Kidney capillary endothelial cell (primary cell): ENCODE measurements at places on chromosomes 11 and 22.

DNA sequence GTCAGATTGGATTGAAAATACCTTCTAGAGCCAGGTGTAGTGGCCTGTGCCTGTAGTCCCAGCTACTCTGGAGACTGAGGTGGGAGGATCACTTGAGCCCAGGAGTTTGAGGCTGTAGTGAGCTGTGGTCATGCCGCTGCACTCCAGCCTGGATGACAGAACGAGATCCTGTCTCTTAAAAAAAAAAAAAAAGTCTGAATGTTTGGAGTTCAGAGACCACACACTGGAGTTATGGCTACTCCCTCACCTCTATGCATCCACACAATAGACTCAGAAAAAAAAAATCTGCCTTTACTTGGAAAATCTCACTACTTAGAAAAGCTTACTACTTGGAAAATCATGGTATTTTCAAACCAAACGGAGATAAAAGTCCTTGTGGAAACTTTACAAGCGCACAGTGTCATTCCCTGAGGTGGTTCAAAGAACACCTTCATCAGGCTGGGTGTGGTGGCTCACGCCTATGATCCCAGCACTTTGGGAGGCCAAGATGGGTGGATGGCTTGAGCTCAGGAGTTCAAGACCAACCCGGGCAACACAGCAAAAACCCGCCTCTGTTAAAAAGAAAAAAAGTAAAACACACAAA is 63.9 kb upstream of the PICALM start:
- DNase-seq, result no peak

DNA sequence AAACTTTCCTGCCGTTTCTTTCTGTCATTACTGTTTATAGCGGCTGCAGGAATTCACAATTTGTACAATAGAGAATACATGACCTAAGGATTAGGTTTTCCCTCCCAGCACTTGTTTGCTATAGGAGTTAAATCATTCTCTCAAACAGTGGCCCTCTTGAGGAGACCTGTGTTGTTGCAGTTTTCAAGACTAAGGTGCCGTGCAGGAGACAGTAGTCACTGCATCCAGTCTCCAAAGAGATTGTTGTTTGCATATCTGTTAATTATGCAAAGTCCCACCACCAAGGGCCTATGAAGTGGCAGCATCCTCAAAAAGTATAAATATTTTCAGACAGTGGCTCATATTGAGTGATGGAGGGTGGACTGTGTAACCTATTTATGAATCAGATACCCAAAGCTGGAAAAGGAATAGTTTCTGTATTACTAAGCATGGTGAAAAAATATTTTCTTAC is 2.3 kb downstream of the PRSS23 start:
- DNase-seq, result peak; percentile 72

GRCh38 chr11:120179057-120179672 is 31.7 kb upstream of the OAF start:
- no peak for DNase-seq

- DNase-seq, result no peak
Measured at GRCh38 chr11:74238243-74238642, 67.2 kb downstream of the PPME1 start.

DNA sequence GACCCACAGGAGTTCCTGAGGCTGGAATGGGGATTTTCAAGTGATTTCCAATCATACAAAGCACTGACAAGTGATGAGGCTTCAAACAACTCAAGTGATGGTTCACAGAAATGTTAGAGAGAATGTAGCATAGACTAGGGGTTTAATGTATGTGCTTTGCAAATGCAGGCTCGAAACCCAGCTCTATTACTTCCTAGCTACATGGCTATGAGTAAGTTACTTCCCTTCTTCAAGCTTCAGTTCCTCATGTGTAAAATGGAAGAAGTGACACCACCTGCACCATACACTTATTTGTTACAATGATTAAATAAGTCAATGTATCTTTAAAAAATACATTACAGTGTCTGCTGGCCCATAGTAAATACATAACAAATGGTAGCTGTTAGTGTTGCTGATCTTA is 139.8 kb downstream of the CCDC81 start:
- no peak for DNase-seq

DNA sequence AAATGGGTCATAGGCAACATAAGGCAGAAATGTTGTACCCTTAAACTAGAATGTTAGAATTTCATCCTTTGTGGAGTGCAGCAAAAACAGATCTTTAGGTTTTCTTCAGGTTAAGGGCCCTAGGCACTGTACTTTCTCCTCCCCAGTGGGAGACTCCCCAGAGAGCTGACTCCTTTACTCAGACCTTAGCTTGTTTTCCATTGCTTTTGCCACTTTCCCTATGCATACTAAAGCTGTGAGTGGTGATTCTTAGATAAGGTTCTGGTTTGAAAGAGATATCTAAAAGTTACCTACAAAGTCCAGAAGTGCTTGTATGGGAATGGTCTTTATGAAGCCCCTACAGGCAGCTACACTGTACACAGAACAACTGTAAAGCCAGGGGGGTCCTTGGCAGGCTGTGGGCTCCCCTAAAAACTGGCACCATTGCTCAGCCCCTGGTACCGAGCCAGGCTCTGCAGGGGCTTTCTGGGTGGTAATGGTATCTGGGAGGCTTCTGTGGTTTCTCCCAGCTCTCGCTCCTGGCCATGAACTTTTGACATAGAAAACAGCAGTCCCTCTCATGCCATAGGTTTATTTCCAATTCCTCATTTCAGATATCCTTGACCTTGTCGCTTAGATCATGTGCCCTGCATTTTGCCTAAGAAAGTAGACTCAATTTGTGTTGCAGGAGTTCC is 23.2 kb downstream of the AMOTL1 start:
- DNase-seq, result no peak

- DNase-seq, result no peak
Measured at GRCh38 chr22:48226026-48227013, 1463.9 kb downstream of the TBC1D22A start.

- no peak for DNase-seq
Measured at GRCh38 chr22:41826021-41826420, 6.9 kb upstream of the SREBF2 start.

DNA sequence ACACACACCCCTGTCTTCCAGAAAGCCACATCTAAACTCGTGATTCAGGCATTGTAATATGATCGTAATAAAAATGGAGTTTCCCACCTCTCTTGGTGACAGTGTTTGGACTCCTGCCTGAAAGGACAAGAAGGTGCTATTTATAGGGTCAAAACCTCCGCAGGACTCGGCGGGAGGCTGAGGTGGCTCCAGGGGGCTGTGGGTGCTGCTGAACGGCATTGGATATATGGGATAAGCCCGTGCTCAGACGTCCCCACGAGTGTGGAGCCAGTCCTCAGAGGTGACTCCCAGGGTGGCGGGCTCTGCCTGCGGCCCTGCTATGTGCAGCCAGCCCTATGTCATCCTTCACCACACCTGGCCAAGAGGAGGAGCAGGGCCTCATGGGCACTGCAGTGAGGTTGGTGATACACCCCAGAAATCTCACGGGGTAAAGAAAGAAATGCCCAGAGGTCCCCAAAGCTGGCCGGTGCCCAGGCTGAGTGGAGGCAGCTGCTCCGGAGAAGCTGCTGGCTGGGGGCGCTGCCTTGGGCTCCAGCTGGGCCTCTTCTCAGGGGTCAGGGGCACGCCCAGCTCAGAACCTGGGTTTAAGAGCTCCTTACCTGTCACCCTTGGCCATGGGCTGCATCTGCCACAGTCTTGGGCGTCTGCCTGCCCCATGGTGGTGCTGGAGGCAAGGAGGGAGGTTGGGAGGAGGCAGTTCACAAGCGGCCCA is 5.1 kb upstream of the OSBPL5 start:
- DNase-seq, result no peak

- DNase-seq, result no peak
Measured at GRCh38 chr22:37162221-37163095, 12.7 kb upstream of the IL2RB start.

DNA sequence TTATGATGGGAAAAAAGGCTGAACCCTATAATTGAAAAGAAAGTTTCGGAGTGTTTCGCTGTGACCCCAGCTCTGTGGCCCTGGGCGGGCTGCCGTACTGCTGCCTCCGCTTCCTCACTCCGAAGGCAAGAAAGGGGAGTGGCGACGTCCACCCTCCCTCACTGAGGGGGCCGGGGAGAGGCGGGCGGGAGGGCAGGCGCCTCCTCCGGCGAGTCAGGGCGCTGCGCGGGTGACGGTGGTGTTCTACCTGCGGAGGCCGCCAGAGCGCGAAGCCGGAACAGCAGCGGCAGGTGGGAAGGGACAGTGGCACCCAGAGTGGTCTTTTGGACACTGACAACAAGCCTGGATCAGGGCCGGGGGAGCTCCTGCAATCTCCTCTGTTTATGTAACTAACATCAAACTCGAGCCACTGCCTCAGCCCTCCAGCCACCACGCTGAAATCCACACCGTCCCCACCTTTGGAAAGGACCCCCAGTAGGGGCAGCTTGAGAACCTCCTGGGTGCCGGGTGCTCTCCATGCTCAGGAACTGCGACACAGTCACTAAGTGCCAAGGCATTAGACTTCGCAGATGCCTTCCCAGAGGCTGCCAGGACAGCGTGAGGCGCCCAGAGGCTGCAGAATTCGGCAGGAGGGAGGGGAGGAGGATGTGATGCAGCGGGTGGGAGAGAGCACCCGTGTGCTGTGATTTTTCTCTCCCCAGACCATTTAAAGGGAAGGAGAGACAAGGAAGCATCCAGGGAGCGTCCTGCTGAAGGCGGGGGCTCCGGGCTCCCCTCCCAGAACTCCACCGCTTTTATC is 25.5 kb downstream of the BID start:
- no peak for DNase-seq

DNA sequence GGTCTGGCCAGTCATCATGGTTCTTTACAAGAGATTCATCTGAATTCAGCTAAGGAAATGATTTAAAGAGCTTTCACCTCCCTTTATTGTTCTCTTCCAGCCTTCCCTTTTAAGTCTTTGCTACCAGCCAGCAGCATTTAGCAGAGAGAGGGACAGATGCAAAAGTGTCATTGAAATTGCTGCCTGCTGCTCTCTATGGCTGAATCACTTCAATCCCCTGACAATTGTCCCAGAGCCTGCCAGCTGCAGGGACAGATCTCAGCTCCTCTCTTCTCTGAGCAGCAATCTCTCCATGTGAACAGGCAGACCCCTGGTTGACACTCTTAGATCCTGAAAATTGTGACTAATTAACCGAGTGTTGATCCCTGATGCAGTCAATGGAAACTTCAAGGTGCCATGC is 816.9 kb upstream of the CCDC90B start:
- no peak for DNase-seq

GRCh38 chr22:34072585-34072984 is 152.3 kb upstream of the LARGE1 start:
- no peak for DNase-seq

DNA sequence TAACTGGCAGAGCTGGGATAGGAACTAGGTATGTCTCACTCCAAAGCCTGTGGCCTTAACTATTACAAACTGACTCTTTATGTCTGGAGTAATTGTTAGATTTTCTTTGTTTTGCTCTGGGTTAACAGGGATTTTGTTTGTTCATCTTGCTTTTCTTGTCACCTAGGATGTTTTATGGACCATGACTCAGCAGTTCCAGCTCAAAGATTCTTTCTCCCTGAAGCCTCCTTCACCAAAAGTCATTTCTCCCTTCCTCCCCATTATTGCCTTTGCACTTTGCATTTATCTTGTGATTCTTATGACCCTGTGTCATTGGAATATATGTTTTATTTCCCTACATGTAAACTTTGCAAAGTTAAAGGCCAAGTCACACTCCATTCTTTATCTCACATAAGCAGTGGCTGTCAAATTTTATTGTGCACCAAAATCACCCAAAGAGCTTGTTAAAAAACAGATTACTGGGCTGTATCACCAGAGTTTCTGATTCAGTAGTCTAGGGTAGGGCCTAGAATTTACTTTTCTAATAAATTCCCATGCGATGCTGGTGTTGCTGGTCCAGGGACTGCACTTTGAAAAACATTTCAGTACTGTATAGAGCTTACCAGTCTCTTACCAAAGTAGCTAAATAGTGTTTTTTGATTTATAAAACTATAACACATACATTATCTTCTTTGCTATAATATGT is 327.7 kb downstream of the DLG2 start:
- no peak for DNase-seq

- no peak for DNase-seq
Measured at GRCh38 chr11:3340025-3340424, 38.9 kb downstream of the ZNF195 start.

- DNase-seq, result no peak
Measured at GRCh38 chr11:69461272-69461962, 20.0 kb upstream of the LINC01488 start.

GRCh38 chr11:124643605-124644425 is 21.2 kb downstream of the TBRG1 start:
- no peak for DNase-seq

GRCh38 chr11:69635804-69636511 is 5.0 kb upstream of the CCND1 start:
- no peak for DNase-seq

DNA sequence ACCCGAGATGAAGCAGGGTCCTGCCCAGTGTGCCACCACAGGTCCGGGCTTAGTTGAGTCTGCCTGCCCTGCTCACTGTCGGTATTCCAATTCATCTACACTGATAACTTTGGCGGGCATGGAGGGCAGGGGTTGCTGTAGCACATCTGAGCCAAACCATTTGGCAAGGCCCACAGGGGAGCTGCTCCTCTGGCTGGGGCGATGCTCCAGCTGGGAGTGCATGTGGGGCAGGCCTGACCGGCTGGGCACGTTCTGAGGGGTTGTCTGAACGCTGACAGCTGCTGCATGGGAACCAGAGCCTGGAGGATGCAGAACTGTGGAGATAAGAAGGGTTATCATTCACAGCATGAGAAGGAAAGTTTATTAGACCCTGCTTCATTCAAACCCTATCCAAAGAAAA is 40.4 kb downstream of the DRG1 start:
- no peak for DNase-seq

DNA sequence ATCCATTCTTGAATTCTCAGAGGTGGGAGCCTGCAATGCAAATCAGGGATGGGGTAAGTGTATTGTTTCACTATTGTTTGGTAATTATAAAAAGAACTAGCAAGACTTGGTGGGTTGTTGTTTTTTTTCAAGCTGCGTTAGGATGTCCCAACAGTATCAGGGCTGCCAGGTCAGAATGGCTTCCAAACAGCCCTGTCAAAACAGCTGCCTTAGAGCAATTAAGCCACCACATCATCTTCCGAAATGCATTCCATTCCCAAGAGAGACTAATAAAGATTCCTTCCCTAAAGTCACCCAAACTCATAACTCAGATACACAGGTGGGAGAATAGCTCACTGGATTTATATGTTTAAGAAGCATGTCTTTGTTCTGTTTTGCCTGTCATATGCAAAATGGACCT is 23.5 kb downstream of the BBOX1 start:
- DNase-seq, result no peak

DNA sequence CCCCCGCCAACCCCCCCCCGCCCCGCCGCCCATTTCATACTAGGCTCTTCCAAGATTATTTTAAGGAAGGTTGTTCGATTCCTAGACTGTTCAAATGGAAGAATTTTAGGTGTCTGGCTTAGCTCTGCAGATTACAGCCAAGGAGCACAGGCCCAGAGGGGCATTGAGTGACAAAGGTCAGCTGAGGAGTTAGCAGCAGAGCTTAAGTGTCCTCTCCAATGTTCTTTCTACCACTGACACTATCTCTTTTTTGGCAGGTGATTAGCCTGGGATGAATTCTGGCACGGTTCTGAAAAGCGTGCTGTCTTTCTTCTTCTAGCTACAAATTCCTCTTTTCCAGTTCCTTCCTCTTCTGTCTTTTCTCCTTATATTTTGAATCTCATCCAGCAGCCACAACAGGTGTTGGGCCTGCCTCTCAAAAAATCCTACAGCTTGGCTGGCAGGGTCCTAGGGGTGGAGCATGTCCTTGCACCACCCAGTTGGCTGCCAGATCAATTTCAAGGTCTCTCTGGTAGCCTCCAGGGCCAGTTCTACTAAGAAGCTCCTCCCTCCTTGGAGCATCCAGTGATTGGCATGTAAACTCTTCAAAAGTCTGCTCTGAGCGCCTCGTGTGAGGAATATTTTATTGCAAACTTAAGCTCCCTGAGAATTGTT is 23.0 kb downstream of the KCNE3 start:
- no peak for DNase-seq

GRCh38 chr11:42265072-42265471 is 805.6 kb upstream of the LRRC4C start:
- no peak for DNase-seq
